ENCODE measurements at places on chromosomes 12 and 14.

DNA sequence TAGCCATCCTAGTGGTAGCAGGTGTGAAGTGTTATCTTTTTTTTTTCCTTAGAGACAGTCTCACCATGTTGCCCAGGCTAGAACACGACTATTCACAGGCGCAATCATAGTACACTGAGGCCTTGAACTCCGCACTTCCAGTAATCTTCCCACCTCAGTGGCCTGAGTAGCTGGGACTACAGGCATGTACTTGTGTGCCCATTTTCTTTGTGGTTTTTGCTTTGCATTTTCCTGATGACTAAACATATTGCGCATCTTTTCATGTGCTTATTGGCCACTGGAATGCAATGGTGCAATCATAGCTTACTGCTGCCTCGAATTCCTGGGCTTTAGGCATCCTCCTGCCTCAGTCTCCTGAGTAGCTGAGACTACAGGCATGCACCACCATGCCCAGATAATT lies 33.3 kb upstream of the GCH1 start:
- no peak for DNase-seq

GRCh38 chr14:45664668-45665356 lies 411.8 kb upstream of the MIS18BP1 start:
- DNase-seq, result peak; percentile 35

DNA sequence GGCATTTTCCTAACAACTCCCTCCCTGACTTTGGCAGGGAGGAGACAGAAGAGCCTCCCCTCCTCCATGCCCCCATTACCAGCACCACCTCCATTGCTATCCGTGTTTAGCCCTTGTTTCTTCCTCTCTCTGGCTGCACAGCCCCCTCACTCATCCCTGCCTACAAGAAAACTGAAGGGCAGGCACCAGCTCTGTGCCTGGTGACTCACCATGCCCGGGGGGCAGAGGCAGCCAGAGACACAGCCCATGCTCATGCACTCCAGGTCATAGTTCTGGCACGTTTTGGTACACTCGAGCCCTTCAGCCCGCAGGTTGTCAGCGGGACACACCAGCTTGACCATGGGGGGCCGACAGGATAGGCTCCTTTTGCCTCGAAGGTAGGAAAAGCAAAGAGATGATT lies 80.4 kb downstream of the VWF start:
- DNase-seq, result peak; percentile 64

DNA sequence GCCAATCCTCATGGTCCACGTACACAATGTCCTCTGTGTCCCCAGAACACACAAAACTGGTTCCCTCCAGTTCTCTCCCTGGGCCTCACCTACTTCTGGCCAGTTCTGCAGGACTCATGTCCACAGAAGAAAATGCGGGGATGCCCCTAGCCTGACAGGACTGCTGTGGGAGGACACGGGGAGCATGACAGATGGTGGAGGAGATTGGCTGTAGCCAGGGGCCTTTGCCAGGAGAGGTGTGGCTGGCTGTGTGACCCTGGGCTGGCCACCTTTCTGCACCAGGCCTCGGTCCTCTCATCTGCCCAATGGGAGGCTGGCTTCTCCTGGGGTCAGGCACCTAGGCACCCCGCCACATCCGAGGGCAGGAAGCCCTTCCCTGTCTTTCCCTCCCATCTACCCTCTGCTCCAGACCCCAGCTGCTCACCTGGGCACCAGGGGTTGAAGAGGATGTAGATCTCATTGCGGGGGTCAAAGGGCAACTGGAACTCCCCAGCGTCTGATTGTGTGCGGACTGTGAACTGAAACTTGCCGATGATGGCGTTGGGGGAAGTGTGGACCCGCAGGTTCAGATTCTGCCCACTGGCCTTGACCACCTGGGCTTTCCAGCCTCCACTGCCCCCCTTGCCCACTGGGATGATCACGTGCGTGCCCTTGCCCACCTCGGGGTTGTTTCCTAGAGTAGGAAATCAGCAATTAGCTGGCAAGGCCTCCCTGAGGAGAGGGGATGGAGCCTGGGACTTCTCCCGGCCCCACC lies 2.8 kb downstream of the TGM1 start:
- DNase-seq, result no peak

DNA sequence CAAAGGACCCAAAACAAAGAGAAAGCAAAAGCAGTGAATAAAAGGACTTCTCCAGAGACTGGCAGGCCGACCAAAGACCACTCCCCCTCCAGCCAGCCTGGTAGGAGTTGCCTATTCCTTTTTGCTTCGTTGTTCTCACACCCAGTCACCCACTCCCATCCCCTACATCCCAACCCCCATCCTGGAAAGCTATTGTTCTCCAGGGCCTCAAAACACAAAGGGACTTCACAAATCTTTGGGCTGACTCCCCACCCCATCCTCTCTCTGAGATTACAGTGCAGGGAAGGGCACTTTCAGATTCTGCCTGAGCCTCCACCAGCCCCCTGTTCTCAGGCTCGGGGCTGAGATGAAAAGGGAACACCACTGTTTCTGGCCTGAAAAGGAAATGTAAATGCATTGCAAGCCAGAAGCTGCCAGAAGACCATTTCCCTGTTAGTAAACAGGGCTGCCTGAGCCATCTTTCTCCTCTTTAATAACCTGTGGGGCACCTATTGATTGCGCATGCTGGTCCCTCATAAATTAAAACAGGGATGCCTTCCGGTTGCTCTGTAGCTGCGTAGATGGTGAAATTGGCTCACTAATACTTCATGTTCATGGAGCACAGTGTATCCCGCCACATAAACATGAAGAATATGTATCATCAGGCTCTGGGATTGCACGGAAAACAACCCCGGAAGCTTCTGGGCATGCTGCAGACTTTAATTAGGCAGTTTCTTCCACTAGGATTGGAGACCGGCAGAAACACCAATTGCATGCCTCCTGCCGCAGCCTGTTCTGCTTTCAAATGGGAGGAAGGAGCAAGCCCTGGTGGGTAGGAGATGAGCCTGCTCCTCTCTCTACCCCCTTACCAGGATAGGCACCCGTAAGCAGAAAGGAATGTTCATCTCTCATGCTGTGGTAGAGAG lies 130.3 kb upstream of the FUT8 start:
- DNase-seq, result no peak

DNA sequence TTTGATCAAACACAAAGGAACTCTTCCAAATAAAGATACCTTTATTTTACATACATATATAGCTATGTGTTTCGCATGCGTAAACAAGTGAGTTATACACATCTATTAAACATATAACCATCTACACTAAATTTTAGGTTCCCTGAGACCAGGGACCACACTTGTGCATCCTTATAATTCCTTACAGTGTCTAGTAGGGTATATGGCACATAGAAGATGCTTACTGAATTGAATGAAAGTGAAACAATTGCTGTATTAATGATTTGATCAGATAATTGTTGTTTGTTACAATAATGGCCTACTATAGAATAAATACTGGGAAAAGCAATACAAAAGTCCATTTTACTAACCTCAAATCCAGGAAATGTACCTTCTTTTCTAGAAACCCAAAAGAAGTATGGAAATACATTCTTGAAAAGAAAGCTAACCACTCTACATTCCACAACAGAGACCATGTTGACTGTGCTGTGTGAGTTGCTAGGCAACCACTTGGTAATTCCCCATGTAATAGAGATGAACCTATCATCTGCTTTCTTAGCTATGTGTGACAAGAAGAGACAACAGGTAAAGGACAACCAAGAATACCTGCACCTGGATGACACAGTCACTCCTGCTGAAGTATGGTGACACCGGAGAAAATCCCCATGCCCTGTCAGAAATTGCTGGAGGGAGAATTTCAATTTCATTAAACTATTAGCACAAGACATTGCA lies 11.9 kb upstream of the CIPC start:
- DNase-seq, result peak; percentile 64

- DNase-seq, result no peak
Observed at GRCh38 chr14:26187996-26188620, 409.7 kb downstream of the NOVA1 start.

DNA sequence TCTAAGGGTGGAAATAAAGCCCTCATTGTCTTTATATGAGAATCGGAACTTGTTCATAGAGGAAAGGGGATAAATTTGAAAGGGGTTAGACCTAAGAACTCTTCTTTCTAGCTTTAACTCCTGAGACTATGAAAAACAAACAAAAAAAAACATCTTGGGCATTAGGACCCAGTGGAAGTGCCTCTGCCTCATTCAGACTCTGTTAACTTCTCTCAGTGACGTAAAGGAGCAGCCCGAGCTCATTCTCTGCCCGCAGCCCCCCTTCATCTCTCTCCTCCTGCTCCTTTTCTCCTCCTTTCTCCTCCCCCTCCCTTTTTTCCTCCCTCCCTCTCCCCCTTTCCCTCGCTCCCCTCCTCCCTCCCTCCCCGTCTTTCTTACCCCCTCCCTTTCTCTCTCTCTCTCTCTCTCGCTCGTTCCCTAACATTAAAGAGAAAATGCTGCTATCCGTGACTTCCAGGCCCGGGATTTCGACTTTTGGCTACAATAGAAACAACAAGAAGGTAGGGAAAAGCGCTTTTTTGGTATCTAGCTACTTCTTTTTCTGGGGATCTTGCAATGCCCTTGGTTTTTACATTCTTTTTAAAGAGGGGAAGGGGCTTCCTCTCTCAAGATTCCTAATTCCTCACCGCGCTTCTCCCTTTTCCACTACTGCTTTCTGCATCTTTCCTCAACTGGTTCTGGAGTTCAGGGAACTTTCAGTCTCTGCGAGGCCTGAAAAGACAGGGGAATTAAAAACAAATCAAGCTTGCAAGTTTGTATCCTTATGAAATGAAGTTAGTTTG lies at the start of gene RBMS2:
Gene RBMS2, plus strand, starts transcription at position 231 of the 782 bp plus-strand sequence. Its CDS starts 204 bp downstream, at position 435.
- peak; percentile 89 for DNase-seq

DNA sequence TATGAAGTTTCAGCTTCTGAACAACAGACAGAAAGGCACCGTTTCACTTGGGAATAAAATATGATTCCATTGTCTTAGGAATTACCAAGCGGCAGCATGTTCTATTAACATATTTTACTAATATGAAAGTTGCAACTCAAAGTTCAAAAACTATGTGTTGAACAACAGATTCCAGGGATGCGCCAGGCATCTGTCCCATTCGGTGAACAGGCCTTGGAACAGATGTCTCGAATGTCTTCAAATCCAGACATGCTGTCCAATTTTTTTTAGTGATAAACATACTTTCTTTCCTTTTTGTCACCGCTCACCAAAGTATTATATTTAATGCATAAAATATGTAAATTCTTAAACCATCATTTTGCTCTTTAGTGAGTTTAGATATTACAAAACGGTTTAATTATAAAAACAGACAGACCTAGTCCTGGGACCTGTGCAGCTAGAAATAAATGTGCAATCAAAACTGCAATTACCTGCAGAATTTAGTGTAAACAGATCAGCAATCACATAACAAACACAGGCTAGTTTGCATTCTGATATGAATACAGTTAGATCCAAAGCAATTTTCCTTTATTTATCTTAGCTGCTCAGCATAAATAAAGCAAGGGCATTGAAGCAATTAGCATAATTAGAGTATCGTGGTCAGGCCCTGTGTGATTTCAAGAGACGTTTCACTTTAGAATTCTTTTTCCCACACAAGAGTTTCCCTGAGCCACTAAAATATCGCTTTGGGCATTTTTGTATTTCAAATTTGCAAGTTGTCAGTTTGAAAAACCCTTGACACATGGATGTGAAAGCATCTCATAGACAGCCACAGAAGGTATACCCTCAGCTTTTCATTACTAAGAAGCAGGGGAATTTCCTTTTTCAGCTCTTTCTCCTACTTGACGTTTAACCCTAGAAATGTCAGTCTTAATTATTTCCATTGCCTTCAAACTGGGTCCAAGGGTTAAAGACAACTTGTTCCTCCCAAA lies 420.8 kb downstream of the EGLN3 start:
- no peak for DNase-seq

GRCh38 chr14:65042296-65042695 lies 55.6 kb downstream of the FNTB start:
- no peak for DNase-seq

- DNase-seq, result peak; percentile 30
Observed at GRCh38 chr12:109772622-109773321, 59.1 kb downstream of the FAM222A start.

DNA sequence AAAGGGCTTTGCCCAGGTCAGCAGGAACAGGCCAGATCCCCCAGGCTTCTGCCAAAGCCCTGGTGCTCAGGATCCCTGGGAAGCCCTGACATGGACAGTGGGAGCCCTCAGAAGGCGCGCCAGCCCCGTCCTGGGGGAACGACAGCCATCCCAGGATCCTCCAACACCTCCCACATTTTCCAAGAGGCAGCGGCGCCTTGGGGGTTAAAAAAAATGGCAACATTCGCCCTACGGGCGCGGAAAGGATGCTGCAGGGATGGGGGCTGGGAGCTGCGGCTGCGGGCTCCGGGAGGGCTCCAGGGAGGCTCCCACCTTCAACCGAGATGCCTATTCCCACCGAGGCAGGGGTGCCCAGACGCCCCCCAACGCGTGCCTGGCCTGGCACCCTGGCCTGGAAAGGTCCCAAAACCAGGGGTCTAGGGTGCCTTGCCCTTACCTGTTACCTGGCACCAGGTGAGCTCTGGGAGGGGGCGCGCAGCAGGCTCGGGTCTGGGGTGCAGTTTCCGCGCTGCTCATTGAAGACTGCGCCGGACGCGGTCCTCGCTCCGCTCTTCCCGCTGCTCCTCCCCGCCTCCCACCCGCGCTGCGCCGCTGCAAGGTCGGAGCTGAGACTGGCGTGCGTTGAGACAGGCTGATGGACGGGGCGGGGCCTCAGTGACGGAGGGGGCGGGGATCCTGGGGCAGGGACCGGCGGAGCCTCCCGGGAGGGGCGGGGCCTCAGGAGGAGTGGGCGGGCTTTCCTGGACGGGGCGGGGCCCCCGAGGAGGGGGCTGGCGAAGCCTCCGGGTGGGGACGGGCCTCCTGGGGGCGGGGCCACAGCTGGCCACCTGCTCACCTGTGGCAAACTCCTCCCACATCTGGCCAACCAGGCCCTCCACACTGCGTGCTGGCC lies at the start of gene ABCB9:
Gene ABCB9, minus strand, starts transcription at position 613 of the 892 bp plus-strand sequence. CDS start 6,228 bp downstream, outside the sequence.
- peak; percentile 96 for DNase-seq

DNA sequence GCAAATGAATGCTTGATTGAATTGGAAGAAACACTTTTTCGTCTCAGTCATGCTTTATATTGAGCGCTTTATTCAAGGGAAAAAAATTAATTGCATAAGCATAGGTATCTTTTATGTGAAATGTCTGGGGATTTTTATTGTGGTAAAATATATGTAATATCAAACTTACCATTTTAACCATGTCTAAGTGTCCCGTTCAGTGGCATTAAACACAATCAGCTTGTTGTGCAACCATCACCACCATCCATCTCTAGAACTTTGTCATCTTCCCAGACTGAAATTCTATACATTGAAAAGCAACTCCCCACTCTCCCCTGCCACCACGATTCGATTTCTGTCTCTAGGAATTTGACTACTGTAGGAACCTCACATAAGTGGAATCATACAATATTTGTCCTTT lies 39.8 kb downstream of the PHLDA1 start:
- no peak for DNase-seq

All from PC-3 (cell line).